ENCODE measurements at places on chromosomes 6 and 20. TPM values are rescaled to one million over a fixed set of nuclear protein-coding genes. Genes with fewer than 3 reads are reported as not detected.

The PTGIS gene
- 0.05 TPM for total RNA-seq

The TLDC2 gene
- not detected for total RNA-seq

The ARMH2 gene
- not detected for total RNA-seq

The TRPC4AP gene
- total RNA-seq, result 61.3 TPM

The LTB gene
- 0.50 TPM for total RNA-seq

The ARMC2 gene
- total RNA-seq, result 3.0 TPM

The ZBTB9 gene
- 12.6 TPM for total RNA-seq

The CDC25B gene
- total RNA-seq, result 177 TPM

The CCDC167 gene
- total RNA-seq, result 45.5 TPM

The WFDC5 gene
- total RNA-seq, result not detected

The CAGE1 gene
- total RNA-seq, result not detected

The CPNE5 gene
- total RNA-seq, result 0.15 TPM

The DLL1 gene
- 0.19 TPM for total RNA-seq

The SCP2D1 gene
- not detected for total RNA-seq

The MDN1 gene
- total RNA-seq, result 16.1 TPM

The BTN1A1 gene
- not detected for total RNA-seq

The PHACTR3 gene
- total RNA-seq, result not detected

The OR2H1 gene
- total RNA-seq, result not detected

The LY6G6D gene
- total RNA-seq, result not detected

The TXNDC5 gene
- 153 TPM for total RNA-seq

The ZSCAN26 gene
- 6.3 TPM for total RNA-seq

The NRSN1 gene
- not detected for total RNA-seq

The PPIL6 gene
- 3.1 TPM for total RNA-seq

The KCNQ5 gene
- 1.4 TPM for total RNA-seq

The CD40 gene
- 5.0 TPM for total RNA-seq

The DEFB128 gene
- not detected for total RNA-seq

The PGC gene
- not detected for total RNA-seq

The NNAT gene
- total RNA-seq, result not detected

The TPD52L1 gene
- 52.4 TPM for total RNA-seq

Measured in A549 treated with DMSO at 1 μM for 4 hours (cell line).